ENCODE measurements at places on chromosomes 7 and 10. TPM values are rescaled to one million over a fixed set of nuclear protein-coding genes. Genes with fewer than 3 reads are reported as not detected.

Gene HMX2
- not detected for total RNA-seq

Gene POLR2J2
- total RNA-seq: 3.4 TPM

Gene FBXO24
- not detected for total RNA-seq

Gene CFAP69
- 3.8 TPM for total RNA-seq

Gene OPN1SW
- total RNA-seq: not detected

Gene MOGAT3
- total RNA-seq: not detected

Gene LYZL1
- not detected for total RNA-seq

- no peak for DNase-seq
These were observed 84.3 kb downstream of the GLRX3 start for GRCh38 chr10:130220251-130221185.

DNA sequence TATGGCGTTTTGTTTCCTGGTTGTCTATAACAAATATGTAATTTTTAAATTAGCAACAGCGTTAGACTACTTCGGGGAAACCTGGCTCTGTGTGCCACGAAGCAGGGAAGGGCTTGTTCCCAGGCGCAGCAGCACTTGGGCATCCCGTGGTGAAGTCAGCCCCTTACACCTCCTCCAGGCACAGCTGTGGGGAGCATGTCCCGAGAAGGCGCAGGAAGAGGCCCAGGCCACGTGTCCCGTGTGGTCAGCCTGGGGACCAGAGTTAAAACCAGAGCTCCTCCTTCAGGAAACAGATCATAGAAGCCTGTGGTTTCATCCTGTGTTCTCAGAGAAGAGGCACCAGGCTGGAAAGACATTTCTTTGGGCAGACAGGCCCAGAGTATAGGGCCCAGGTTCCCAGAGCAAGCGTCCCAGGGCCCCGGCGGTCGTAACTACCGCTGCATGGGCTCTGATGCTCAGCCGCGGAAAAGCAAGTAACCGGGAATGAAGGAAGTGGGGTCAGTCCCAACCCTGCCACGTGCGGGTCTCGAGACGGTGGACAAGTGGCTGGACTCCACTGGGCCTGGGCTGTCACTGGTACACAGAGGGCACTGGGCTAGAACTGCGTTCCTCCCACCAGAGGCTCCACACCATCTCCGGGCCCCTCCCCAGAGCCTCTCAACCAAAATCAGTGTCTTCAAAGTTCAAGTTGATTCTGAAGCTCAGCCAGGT lies 7.1 kb downstream of the NUDT1 start:
- no peak for DNase-seq

DNA sequence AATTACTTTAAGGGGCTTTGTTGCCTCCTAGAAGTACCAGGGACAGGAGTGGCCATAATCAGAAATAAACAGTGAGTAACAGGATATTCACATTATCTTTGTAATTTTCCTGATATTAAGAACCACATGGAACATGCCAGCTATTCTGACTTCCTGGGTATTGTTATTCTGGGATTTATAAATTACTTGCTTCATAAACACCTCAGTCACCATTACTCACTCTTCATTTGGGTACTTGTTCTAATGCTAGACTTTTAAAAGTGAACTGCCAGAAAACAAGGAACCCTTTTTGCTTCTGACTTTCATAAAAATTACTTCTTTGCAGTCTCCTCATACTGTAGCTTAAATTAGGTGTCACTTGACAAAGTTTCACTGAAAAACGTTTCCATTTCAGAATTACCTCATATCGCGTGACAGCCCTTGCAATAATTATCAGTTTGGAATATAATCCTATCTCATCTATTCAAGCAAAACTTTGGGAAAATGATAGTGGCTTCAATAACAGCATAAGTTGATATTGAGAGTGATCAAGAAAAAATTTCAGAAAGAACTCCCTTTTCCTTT lies 29.8 kb downstream of the CABCOCO1 start:
- no peak for DNase-seq

DNA sequence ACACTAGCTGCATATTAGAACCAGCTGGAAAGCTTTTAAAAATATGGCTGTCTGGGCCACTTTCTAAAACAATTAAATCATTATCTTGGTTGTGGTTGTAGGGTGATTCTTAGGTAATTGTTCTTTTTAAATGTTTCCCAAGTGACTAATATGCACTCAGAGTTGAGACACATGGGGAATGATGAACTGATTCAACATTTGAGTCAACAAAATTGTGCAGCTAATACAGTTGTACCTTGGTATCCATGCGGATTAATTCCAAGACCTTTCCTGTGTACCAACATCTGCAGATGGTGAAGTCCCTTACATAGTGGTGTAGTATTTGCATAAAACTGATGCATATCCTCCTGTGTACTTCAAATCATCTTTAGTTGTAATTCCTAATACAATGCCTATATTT lies 242.2 kb downstream of the ATRNL1 start:
- DNase-seq: no peak

- DNase-seq: no peak
These were observed 727 bp downstream of the ATRNL1 start for GRCh38 chr10:115093776-115094408.

- DNase-seq: no peak
These were observed 30.6 kb upstream of the IKZF1 start for GRCh38 chr7:50273870-50274269.

- no peak for DNase-seq
These were observed 44.9 kb downstream of the ANXA8 start for GRCh38 chr10:47438857-47439474.

- DNase-seq: no peak
These were observed 87.8 kb downstream of the CREB5 start for GRCh38 chr7:28500138-28500537.

DNA sequence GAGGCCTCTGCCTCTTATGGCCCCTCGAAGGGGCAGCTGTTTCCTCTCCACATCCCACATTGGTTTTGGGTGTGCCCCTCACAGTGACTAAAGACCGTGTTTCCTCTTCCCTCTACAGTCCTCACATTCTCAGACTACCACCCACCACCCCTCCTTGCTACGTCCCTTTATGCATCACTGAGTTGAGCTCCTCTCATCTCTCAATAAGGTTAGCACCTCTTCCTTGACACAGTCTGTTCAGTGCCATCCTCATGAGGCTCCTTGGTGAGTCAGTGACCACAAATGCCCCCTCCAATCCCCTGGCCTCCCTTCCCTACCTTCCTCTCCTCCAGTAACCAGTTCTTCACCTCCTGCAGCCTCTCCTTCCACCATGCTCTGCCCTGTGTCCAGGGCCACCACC lies 239.1 kb upstream of the MYO3A start:
- DNase-seq: no peak

GRCh38 chr10:111207500-111207899 lies 130.7 kb downstream of the ADRA2A start:
- DNase-seq: no peak

DNA sequence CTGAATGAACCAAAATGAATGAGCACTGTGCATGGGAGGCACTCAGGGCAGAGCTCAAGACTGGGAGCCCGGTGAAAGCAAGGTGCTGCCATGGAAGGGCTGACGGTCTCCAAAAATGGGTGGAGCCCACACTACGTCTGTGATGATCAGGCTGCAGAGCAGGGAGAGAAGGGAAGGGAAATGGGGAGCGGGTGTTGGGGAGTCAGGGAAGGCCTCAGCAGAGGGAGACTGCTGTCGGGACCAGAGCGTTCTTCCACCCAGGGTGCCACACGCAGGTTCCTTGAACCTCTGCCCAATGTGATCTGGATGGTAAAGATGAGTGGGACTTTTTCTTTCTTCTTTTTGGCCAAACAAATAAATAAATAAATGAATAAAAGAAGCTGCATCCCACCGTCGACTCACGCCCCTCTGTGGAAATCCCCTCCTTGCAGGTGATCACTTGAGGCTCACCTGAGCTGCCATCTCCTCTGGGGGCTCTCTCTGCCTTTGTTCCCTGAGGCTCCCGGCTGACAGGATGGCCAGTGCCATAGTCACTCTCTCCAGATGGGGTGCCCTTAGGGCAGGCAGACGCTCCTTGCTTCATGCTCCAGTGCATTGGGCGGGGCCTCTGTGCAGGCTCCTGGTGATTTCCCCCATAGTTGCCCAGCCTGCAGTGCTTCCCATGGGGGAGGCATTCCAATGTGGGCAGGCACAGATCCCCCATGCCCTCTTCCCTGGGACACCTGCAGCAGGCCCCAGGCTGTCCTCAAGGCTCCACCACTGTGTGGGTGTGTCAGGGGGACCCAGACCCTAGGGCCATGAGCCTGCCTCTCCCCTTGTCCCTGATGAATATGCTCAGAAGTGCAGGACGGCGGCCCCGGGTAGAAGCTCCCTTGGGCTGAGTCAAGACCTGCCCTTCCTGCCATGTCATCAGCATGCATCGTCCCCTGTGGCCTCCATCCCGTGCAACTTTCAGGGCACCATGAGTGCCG lies 131.8 kb downstream of the PTPN20 start:
- DNase-seq: no peak

GRCh38 chr10:1381339-1381738 lies 325.2 kb downstream of the WDR37 start:
- DNase-seq: no peak

Data from thoracic aorta (tissue), 2 donors.